ENCODE measurements at places on chromosomes 1 and 21.

GRCh38 chr21:31973402-31973944 lies 100.7 kb downstream of the HUNK start:
- peak; percentile 10 for DNase-seq

DNA sequence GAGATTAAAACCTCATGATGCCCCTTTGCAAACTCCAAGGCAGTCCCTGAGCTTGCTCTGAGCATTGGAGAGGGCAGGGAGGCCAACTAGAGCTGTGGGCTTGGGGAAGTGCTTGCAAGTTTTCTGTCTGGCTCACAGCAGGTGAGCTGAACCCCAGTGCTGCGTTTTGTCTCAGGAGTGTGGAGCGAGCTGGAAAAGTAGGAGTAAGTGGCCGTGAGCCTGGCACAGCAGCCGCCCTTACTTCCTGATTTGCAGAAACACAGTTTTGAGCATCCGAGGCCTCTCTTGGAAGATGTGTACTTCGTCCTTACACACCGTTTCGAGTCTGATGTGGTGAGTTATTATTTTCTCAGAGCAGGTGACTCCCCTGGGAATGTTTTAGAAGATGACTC lies 221.2 kb upstream of the C1orf174 start:
- DNase-seq = peak; percentile 50

DNA sequence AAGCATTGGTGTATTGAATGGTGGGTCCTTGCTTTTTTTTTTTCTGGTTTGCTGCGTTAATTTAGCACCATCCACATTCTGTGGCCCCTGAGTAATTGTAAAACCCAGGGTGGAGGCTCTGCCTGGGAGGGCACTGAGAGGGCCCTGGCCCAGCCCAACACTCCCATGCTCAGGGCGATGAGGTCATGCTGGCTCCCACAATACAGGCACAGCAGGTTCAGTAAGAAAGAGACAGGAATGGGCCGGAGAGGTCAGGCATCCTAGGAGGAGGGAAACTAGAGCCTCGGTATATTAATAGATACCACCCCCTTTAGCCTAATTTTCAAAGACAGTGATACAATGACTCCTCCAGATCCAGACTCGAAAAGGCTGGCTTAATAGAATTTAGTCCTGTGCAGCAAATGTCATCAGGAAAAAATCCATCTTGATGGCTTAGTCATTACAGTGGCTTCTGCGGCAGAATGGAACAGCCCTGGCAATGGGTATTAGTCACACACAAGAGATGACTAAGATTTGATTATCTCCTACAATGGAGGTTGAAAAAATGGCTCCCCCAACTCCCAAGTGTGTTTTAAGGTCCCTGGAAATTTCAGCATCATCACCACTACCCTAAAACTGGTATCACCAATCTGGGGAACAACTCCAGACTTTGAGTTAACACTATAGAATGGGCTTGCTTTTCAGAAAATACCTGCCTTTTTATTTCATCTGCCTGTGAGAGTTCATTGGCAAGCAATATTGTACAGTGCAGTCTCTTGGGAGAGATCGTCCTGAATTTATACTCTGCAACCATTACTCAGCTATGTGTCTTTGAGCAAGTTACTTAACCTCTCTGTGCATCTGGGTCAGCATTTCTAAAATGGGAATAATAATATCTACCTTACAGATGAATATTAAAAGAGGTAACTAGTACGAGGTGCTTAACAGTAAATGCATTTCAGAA lies 43.9 kb upstream of the LYST start:
- no peak for DNase-seq

- no peak for DNase-seq
Observed at GRCh38 chr1:18886003-18886335, 16.4 kb downstream of the ALDH4A1 start.

GRCh38 chr1:47697616-47698335 lies 259.9 kb downstream of the FOXD2 start:
- no peak for DNase-seq

DNA sequence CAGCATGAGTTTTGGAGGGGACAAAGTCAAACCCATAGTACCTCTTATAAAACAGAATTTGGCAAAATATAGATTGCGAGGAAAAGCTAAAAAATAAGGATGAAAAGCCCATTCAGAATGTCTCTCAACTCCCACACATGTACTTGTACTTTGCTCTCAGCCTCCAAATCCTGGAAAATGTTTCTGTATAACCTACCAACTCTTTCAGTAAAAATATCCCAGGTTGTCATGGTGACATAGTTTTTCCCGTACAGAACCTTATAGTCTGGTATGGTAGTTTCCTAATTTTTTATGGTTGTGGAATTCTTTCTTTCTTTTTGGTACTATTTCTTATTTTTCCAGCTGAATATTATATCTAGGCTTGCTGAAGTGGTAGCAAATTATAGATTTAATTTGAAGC lies 15.5 kb upstream of the RPS6KC1 start:
- DNase-seq = no peak

DNA sequence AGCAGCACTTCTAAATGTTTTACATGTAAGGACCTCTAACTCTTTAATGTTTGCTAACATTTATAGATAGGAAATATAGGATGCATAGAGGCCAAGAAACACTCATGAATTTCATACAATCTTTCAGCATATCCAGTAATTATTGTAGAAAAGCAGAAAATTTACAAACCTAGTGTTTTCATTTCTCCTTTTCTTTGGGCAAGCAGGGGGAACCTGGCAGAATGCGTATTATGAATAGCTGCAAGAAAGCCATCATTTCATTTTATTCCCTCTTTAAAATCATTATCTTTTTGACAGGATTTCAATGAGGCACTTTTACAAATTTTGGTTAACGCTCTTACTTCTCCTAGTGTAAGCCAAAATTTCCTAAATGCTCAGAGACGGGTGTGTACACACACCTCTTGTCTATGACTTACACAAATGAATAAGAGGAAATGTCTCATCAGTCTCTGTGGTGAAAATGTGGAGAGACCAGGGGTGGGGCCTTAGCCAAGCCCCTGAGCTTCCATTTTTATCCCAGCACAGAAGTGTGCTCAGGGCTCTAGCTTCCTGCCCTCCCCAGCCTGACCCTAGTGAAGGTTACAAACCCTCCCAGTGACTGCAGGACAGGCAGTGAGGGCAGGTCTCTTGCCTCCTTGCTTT lies 91.6 kb downstream of the LRRC8C start:
- DNase-seq = no peak

- no peak for DNase-seq
Observed at GRCh38 chr1:104629589-104629988, 879.9 kb downstream of the AMY1C start.

GRCh38 chr1:113681596-113682337 lies 77.5 kb downstream of the PHTF1 start:
- no peak for DNase-seq

DNA sequence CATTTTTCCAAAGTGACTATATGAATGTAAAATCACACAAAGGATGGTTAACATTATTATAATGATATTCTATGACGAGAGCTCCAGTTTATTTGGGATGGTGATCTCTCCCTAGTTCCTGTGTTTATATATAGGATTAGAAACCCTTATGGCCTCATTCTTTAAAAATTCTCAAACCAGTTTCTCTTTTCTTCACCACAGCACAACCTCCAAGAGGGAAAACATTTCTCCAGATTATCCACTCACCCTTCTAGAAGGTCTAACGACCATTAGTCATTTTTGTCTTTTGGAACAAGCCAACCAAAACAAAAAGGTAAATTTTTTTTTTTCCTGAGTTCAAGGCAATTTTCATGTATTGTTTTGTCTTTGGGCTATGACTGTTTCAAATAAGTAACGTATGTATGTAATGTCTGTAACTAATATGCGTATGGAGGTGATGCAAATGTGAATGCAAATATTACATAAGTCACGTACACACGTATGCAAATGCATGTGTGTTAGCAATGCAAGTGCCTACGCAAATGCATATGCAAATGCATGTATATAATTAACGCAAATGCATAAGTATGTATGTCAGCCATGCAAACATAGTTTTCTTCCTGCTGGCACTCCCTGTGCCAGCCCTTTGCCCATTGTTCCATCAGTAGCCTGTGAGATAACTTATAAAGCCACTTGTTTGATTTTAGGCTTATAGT lies 72.5 kb upstream of the MORC3 start:
- no peak for DNase-seq
